ENCODE measurements at places on chromosomes 16 and 17. TPM values are rescaled to one million over a fixed set of nuclear protein-coding genes. Genes with fewer than 3 reads are reported as not detected.

GRCh38 chr17:64661726-64661975 lies 456 bp downstream of the SMURF2 start:
- no peak for DNase-seq

DNA sequence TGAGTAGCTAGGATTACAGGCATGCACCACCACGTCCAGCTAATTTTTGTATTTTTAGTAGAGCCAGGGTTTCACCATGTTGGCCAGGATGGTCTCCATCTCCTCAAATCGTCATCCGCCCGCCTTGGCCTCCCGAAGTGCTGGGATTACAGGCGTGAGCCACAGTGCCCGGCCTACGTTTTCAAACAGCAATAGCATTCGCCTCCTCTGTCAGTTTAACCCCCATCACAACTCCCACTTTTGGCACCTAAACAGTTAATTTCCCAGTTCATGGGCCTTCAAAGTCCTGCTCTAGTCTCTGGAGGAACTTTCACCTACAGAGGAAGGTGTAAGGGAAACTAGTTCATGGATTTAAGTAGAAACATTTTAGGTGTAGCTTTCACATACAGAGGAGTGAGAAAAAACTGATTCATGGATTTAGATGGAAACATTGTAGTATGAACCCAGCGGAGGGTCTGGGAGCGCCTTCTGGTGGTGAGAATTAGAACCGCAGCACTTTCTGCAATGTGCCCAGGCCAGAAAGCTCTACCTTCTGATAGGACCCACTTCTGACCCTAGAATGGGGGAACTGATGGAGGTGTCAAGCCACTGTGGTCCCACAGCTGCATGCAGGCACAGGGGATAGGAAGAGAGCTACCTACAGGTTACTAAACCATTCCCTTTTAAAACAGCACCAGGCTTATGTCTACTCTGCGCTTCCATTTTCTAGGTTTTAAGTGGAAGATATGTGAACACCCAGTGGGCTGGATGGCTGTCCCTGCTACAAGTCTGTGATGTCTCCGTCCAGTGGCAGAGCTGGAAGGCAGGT lies 12.0 kb upstream of the MEOX1 start:
- peak; percentile 80 for DNase-seq

DNA sequence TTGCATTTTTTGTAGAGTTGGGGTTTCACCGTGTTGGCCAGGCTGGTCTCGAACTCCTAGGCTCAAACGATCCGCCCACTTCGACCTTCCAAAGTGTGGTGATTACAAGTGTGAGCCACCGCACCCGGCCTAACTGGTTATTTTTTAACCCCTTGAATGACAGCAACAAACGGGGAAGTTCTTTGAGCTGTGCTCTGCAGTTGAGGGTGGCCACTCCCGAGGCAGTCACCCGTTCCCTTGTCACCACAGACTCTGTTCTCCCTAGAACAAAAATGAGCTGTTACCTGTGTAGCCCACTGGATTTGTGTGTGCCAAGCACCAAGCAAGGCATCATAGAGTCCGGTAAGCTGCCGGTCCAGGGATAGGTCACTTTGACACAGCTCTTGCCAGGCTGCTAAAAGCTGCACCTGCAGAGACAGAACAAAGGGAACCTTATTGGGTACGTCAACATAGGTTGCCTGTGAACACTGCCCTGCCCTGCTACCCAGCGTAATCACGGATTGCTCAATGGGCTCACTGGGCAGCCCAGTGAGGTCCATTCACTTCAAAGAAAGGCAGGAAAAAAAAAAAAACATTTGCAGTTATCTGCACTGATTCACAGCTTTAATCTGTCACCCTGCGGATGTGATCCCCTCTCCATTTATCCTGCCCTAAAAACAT lies 19.6 kb downstream of the COG7 start:
- no peak for DNase-seq

- DNase-seq: no peak
Observed at GRCh38 chr17:29613352-29613837, 9.3 kb downstream of the CORO6 start.

Gene NOS2
- 0.18 TPM for total RNA-seq

- DNase-seq: no peak
Observed at GRCh38 chr17:39866013-39866730, 1.8 kb upstream of the ZPBP2 start.

GRCh38 chr17:67813803-67814180 lies 11.5 kb upstream of the BPTF start:
- DNase-seq: no peak

- no peak for DNase-seq
Observed at GRCh38 chr17:74512036-74512435, 19.2 kb downstream of the CD300LB start.

DNA sequence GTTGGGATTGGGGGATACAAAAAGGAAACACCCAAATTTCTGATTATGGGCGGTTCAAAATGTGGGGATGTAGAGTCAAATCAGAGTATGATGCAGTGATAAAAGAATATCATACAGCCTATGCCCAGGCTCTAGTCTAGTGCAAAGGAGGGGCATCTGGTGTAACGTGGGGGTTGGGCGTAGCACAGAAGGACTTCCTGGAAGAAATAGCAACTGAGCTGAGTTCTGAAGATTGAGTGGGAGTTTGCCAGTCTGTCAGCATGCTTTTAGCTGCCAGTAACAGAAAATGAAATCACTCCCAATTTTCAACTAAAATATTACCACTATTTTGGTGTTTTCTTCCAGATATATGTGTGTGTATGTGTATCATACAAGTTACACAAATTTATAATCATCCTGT lies 196.9 kb downstream of the SPECC1 start:
- DNase-seq: no peak

- DNase-seq: no peak
Observed at GRCh38 chr17:13302983-13303382, 285.2 kb upstream of the ELAC2 start.

DNA sequence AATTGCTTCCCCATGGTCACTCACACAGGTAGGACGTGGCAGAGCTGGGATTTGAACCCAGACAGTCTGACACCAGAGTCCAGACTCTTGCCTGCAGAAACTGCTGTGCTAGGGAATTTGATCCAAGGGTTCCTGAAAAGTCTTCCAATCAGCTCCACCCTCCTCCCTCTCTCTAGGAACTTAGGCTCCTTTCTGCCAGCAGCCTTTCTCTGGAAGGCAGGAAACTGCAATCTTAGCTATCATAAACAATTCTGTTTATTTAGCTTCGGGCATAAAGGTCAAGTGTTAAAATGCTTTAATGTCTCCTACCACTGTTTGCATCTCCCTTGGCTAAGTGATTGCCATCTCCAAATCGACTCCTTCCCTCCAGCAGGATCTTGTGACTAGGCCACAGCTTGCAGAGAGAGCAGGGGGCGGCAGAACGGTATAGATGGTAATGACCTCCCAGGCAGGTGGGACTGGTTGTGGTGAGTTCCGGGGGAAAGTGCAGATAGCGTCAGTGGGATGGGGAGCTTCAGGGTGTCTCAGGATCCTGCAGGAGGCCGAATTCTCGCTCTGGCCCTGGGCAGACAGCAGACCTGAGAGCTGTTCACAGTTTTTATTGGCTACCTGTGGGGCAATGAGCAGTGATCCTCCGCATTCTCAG lies 882.4 kb upstream of the EEF2KMT start:
- no peak for DNase-seq

Gene DHRS7C
- total RNA-seq: not detected

Gene CDH13
- not detected for total RNA-seq

GRCh38 chr16:67528870-67529581 lies 397 bp downstream of the RIPOR1 start:
- peak; percentile 28 for DNase-seq

GRCh38 chr16:84354306-84354705 lies 14.0 kb upstream of the ATP2C2 start:
- DNase-seq: no peak

Gene SLFN14
- total RNA-seq: not detected

DNA sequence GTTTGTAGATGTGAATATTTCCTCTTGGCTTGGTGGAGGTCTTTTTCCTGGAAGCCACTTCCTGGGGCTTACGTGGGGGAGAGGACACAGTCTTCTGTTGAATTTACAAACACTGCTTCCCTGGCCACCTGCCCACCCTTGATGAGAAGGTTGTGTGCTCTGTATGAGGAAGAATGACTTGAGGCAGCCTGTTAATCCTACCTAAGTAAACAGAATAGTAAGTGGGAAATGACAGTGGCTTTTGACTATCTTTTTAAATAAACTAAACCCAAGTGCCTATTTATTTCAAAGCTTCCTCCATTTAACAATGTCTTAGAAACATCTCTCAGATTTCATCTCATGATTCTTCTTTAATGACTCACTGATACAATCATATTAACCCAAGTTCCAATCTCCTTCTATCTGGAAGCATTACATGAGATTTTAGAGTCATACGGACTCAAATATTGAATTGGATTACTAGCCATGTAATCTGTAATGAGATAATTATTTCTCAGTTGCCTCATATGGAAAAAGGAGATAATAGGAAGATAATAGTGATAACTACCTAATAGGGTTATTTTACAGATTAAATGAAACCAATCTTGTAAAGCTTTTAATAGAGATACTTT lies 96.6 kb upstream of the SMIM36 start:
- DNase-seq: no peak

DNA sequence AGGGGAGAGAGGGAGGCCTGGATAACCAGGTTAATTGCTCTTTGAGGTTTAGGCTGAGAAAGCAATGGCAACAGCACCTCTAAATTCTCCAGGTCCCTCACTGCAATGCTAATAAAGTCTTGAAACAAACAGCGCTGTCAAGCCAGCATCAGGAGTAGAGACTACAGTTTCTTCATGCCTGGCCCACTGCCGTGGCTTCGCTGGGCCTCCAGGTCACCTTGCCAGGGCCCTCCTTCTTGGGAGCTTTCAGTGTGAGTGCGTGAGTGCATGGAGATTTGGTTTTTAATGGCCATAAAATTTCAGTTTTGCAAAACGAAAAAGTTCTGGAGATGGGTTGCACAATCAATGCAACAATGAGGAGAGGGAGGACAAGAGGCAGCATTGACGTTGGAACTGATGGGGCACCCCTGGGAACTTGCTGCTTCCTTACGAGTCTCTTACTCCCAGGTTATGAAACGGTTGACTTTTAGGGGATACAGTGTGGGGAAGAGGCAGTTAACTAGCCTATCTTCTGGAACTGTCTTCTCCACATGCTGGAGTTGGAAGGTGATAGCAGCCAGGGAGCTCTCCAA lies 229.4 kb downstream of the XYLT1 start:
- no peak for DNase-seq

DNA sequence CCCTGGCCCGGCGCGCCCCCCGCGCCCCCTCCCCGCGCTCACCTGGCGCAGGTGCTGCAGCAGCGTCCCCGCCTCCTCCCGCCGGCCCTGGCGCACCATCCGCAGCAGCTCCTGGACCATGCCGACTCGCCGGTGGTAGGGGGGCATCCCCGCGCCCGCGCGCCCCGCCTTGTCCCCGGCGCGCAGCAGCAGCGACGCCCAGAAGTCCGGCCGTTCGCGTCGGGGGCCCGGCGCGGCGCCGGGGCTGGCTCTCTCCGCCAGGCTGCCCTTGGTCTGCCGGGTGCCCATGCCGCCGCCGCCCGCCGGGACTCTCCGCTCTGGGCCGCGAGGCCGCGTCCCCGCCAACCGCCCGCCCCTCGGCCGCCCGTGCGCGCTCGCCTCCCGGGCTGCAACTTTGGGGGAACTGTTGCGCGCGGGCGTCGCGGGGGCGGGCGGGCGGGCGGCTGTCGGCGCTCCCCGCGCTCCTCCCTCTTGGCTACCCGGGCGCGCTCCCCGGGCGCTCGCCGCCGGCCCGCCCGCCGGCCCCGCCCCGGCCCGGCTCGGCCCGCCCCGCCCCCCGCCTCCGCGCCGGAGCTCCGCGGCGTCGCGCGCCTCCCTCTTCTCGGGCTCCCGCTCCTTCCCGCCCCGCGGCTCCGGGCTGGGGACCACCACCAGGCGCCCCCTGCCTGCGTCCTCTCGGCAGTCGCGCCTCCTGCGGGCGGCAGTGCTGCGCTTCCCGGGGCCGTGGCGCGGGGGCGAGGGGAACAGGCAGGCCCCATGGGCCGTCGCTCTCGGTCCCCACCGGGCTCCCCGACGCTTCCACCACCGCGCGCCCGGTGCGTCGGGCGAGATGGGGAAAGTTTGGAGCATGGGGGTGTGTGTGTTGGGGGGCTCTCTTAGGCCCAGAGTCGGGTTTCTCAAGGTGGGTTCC lies at the start of gene LRRC75A:
LRRC75A (minus strand) TSS at position 491 of the 910 bp plus-strand sequence; CDS start at position 288, 203 bp downstream.
- DNase-seq: peak; percentile 23

DNA sequence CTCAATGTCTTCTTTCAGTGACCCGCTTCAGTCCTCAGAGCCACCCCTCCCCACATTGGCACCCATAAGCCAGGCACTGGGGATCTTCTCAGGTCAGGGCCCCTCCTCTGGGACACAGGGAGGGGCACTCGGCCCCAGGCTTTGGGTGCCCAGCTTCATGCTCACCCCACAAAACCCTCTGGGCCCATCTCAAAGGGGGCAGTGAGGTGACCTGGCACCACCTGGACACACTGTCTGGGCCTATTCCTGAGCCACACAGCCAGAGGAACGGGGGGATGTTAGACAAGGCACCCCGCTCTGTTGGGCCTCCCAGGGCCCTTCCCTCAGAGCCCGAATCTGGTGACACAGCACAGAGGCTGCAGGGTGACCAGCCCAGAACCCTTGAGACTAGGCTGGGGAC lies 36.1 kb downstream of the TNFRSF13B start:
- DNase-seq: no peak

DNA sequence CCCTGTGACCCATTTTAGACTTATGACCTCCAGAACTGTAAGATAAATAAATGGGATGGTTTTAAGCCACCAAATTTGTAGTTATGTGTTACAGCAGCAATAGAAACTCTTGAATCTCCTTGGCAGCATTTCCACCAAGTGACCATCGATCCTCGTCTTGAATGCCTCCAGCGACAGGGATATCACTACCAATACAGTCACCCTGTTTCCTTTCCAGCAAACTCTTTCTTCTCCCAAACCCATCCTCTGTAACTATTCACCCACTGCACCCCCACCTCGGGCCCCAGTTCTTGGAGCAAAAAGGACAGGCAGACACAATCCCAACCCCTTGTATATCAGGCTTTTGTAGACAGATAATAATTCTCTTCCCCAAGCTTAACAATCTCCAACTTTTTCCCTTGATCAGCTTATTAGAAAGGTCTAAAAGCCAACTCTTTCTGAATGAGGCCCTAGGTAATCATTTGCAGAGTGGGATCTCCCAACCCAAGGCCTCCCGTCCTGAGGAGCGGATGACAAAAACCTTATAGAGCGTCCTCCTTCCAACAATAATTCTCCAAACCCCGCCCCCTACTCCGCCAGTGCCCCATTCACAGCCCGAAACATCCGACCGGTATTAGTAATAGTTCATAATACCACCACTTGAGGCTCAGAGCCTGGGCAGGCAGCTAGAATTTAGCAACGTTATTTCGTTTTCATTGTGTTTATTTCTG lies 14.7 kb upstream of the PLLP start:
- peak; percentile 80 for DNase-seq

Gene PKMYT1
- total RNA-seq: 13.8 TPM

Gene CRHR1
- total RNA-seq: 0.27 TPM

Gene P2RX1
- not detected for total RNA-seq

- DNase-seq: no peak
Observed at GRCh38 chr17:80526116-80526910, 18.3 kb upstream of the RPTOR start.

Gene KRTAP4-1
- total RNA-seq: not detected
